ENCODE measurements at places on chromosomes 4 and X.

- DNase-seq, result no peak
Observed at GRCh38 chr4:163217505-163217904, 50.8 kb upstream of the NAF1 start.

DNA sequence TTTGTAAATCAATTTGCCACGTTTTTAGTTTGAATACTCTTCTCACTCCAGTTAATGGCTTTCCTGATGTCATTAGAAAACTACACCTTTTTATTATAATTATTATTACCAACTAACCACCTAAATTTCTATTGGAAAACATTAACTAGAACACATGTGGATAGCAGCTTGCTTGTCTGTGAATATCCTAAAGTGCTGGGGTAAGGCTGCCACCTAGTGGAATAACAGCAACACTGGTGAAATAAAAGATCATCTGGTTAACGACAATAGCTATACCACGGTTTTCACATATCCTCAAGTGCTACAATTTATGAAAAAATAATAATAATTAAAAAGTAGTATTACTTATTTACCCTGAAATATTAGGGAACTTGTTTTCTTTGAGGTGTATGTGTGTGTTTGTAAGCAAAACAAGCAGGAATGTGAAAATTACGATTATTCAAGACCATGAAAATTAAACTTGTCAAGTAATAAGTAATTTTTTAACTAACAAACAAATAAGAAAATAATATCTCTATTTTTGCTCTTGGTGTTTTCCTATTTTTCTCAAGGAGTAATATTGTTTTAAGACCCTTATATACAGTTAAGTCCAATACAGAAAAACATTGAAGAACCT lies 130.1 kb upstream of the TECRL start:
- DNase-seq, result no peak

- DNase-seq, result no peak
Observed at GRCh38 chr4:102843273-102843672, 15.9 kb upstream of the UBE2D3 start.

- no peak for DNase-seq
Observed at GRCh38 chrX:10133980-10134676, 22.6 kb upstream of the CLCN4 start.

DNA sequence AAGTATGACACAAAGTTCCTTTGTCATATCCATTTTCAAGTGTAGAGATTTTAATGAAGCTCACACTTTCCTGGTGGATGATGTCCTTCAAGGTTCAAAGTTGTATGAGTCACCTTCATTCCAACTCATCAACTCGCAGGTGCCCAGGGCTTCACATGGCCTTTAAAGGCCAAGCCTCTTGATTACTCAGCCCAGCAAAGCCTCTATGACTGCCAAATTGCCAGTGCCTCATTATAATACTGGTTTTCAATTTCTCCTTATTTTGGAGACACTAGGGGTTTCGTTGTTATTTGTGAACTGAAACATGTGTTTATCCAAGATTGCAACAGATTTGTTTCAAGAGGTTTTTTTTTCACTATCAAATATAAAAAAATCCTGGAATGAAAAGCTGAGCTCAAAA lies 45.9 kb upstream of the PPP3CA start:
- DNase-seq, result no peak

DNA sequence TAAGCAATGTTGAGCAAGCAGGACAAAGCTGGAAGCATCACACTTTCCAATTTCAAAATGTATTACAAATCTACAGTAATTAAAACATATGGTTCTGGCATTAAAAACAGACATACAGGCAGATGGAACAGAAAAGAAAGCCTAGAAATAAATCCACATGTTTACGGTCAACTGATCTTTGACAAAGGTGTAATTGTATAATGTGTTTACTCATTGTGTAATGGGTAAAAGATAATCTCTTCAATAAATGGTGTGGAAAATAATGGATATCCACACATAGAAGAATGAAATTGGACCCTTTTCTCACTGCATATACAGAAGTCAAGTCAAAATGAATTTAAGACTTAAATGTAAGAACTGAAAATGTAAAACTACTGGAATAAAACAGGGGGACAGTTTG lies 394.2 kb downstream of the ANKRD50 start:
- no peak for DNase-seq

DNA sequence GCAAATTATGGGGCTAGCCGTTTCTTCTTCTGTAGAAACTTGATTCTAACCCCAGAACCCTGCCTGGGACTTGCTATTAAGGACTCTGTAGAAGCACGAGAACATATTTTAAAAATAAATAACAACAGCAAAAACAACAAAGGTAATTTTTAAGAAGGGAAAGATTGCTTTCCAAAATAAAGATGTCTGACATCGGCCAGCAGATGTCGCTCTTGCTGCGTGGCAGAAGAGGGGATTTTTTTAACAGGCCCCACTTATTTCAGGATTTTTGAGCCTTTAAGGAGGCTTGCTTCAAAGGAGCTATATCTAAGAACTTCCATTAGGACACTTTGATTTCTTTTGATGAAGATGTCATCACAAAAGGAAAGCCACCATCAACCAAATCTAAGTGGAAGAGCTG lies 62.8 kb upstream of the EGFL6 start:
- peak; percentile 4 for DNase-seq
